ENCODE measurements at places on chromosomes 2 and 18.

DNA sequence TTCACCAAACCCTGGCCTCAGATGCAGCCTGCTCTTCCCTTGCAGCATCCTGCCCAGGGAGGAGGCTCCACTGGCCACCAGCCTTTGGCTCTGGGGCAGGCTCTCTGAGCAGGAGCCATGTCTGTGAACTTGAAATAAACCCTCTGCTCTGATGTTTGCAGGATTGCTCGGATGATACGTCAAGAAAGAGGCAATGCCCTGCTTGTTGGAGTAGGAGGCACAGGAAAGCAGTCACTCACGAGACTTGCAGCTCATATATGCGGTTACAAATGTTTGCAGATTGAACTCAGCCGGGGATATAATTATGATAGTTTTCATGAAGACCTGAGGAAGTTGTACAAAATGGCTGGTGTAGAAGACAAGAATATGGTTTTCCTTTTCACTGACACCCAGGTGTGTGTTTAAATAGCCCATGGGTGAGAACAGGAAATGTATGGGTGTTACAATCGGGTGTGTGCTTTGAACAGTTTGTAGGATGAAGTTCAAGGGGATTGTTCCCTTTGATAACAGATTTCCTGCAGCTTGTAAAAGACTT, 177.9 kb downstream of the DNAH6 start:
- no peak for DNase-seq

- no peak for DNase-seq
These were observed 74.7 kb downstream of the BMPR2 start for GRCh38 chr2:202450785-202451184.

DNA sequence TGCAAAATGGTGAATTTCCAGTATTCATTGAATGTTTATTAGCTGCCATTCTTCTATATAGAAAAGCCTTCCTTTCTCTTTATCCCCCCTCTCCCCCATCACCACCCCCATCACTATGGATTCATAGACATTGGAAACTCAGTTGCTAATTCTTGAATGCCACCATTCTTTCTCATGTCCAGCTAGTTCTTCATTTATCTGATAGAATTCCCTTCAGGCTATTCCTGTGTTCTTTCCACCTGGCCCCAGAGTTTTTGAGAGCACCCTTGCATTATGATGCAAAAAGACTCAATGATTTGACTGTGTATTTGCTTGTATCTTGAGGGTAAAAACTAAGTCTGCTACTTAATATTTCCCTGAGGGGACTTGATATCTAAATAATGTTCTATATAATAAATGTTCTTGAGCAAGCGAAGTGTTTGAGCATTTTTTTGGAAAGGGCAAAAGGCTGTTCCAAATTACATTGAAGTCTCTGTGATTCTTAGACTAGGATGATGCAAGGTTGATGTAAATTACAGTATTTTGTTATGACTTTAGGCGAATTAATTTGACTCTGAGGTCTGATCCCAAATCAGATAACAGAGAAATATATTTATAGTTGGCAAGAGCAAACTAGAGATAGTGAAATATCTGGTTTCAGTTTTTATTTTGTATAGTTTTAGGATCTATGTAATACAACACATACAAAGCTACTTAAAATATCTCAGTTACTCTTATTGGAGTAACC, 18.8 kb upstream of the SOS1 start:
- no peak for DNase-seq

GRCh38 chr18:26960911-26961310, 95.4 kb upstream of the AQP4 start:
- no peak for DNase-seq

DNA sequence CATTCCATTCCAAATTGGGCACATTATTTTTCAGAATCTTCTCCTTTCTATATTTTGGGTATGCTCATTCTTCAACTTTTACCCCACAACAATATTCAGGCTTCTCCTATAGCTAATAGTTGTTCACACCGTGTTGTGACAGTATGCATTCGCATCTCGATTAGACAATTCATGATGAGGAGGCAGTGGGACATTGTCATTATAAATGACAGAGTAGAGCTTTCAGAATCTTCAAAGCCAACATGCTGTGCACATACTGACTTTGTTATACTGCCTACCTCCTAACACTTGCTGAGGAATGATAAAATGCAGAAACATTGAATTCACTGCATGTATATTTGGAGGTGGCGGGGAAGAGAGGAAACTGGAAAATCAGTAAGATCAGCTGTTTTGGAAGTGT, 714.2 kb downstream of the SUCLG1 start:
- no peak for DNase-seq

DNA sequence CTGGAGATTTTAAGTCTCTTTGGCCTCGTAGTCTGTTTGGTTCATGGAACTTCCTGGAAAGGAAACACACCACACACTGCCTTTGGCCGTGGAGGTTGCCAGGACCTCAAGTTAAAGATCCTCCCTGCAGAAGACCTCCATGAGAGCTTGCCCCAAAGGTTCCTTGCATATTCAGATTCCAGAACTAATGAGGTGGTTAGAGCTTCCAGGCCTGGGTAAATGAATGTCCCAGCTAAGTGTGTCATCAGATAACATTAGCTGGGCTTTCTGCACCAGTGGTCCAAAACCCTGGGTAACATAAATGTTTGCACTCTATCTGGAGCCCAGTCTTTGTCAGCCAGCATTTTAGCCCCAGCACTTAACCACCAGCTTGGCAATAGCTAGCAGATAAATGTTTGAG, 122.1 kb upstream of the EML6 start:
- no peak for DNase-seq

DNA sequence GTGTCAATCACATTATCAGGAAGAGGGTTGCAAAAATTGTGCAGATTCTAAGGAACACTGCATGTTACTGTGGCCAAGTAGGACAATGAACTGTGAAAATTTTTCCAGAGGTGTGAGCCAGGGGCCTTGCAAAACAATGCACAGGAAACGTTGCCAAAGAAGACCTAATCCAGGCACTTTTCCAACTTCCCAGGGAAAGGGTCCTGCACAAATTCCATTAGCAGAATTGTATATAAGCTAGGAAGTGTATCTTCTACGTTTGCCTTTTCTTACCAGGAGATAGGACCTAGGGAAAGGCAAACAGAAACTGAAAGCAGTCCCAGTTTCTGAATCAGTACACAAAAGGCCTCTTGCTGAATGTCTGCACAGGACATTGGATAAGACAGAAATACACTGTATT, 1888.3 kb upstream of the CELF4 start:
- peak; percentile 11 for DNase-seq

DNA sequence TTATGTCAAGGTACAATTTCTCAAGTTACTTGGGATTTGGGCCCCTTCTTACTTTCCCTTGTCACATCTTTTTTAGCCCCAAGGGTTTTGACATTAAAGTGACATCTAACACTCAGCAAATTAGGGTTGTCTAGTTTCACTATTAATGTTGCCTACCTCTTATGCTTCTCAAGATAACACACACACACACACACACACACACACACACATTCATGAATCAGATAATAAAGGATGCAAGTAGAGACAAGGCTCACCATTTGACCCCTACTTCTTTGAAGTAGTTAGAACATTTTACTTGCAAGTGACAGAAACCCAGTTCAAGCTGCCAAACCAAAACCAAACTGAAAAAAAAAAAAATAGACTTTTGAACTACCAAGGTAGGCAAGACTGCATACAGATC, 138.8 kb downstream of the TRIB2 start:
- no peak for DNase-seq

DNA sequence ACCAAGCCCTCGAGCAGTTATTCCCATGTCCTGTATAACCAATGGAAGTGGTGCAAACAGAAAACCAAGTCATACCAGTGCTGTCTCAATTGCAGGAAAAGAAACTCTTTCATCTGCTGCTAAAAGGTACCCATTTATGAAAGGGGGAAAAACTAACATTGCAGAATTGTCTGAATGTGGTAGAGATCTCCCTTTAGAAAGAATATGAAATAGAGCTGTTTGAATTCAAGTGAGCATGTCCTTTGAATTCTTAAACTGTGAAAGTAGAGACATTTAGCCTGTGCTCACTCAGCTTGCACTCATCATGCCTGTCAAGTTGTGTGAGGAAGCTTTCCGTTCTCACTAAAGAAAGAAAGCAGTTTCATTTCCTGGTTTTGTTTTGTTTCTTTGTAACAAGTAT, 87.4 kb downstream of the EML4 start:
- DNase-seq: no peak

- no peak for DNase-seq
These were observed 107.6 kb downstream of the TMEM17 start for GRCh38 chr2:62398356-62398755.

DNA sequence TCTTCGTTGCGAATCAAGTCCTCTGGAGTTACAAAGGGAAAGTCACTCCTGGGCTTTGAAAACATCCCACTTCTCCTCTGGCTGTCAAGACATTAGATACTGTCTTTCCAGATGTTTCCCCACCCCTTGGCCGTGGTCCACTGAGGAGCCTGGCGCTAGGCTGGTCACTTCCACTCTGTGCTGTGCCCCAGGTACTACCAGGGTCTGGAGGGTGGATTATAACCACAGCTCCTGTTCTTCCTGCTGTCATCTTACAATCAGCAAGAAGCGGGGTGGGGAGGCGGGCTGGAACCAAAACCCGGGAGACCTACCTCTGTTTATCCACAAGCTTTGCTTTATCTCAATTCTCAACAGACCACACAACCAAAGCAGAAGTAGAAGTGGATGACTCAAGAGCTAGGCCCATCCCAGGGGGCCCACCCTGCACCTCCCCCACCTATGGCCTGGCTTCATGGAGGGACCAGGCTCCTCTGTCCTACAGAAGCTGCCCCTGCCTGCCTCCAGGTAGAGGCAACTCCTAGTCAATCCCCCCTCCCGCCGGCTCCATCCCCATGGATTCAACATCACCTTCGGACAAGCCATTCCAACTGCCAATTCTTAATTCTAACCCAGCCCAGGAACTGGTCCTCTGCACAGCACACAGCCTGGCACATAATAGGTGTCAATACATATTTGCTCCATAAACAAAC, 17.8 kb downstream of the SMAD7 start:
- DNase-seq: no peak

GRCh38 chr2:109194620-109194937, 65.6 kb downstream of the SH3RF3 start:
- no peak for DNase-seq

- DNase-seq: no peak
These were observed 72.7 kb downstream of the NYAP2 start for GRCh38 chr2:225472161-225472560.

DNA sequence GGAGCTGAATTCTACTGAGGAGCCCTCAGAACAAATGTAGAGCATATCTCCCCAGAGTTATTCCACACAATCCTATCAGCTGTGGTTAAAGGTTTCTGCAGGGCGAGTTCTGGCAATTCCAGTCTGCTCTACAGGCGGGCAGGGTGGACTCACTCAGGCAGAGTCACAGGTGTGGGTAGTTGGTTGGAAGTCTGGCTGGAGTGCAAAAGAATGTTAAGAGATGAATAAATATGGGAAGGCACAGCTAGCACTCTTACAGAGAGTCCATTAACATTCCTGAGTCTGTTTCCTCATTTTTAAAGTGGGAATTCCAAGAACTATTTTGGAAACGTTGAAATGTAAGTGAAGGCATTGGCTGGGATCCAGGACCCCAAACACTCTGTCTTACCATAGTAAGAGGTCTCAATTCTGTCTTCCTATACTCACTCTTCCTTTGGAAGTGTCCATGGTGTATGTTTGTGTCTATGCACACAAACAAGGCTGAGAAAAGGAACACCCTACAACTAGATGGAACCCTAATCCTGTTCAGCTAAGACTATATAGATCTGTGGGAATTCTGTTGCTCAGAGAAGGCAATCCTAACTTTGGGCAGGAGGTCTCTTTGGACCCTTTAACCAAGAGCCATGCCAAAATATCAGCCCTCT, 63.3 kb upstream of the AQP4 start:
- DNase-seq: no peak

GRCh38 chr2:126571403-126571802, 84.6 kb upstream of the GYPC start:
- no peak for DNase-seq

DNA sequence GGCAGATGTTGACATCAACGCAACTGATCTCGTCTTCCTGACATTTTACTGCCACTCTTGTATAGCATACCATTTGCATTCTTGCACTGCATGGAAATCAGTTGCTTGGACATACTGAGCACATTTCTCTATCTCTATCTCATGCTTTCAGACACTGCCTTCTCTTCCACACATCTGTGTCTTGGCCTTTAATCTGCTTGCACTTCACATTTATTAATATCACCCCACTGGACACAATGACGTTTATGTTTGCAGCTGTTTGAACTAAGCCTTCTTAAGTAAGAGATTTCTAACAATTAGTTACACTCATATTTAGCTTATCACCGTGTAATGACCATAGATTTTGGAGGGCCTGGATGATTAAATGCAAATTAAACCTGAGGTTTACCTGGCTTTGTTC, 229.8 kb upstream of the CDH19 start:
- DNase-seq: no peak

DNA sequence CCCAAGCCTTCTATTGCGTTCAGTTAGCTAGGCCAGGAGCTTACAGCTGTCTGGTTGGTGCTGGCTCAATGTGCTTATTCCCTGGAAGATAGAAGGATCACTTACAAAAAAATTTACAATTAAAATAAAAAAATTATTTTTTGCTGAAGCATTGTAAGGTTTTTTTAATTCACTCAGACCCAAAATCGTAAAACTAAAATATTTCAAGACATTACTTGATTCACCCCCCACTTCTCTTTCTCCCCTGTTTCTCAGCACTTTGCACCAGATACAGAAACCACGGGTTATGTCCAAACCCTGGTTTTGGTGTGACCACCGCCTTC, 911 bp upstream of the PTPRM start:
- no peak for DNase-seq

- no peak for DNase-seq
These were observed 575.0 kb downstream of the DCDC2C start for GRCh38 chr2:4278392-4278791.

DNA sequence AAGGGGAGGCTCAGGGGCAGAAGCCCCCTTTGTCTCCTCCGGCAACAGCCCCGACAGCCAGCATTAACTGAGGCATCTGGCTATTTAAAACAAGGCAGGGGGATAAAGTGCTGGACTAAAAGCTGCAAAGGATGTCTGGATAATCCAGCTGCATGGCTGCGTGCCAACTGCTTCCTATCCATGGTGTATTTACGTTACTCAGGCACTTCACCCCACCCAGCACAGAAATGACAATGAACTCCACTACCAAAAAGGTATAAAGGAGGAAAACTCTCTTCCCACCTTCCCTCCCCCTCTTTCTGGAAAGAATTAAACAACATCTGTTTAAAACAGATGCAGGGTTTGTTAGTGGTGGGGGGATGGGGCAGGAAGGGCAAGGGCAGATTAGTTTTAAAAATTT, 82.5 kb downstream of the SPRED2 start:
- DNase-seq: no peak

GRCh38 chr2:199452260-199452990, 5.3 kb downstream of the SATB2 start:
- peak; percentile 36 for DNase-seq

- no peak for DNase-seq
These were observed 131.3 kb downstream of the TPO start for GRCh38 chr2:1544478-1545069.
